H7 (cell line): ENCODE measurements at places on chromosomes 3 and 15. TPM values are rescaled to one million over a fixed set of nuclear protein-coding genes. Genes with fewer than 3 reads are reported as not detected.

The OR5K2 gene
- total RNA-seq: not detected in 2 replicates

The SAMD7 gene
- not detected in 2 replicates for total RNA-seq

The ZNF660 gene
- 2.6 and 4.2 TPM in 2 replicates for total RNA-seq

The SLCO2A1 gene
- total RNA-seq: 0.33 and 2.4 TPM in 2 replicates

The FURIN gene
- 56.5 and 68.9 TPM in 2 replicates for total RNA-seq

The LYZL4 gene
- total RNA-seq: not detected in 2 replicates

The BCHE gene
- total RNA-seq: 2.9 and 7.5 TPM in 2 replicates

DNA sequence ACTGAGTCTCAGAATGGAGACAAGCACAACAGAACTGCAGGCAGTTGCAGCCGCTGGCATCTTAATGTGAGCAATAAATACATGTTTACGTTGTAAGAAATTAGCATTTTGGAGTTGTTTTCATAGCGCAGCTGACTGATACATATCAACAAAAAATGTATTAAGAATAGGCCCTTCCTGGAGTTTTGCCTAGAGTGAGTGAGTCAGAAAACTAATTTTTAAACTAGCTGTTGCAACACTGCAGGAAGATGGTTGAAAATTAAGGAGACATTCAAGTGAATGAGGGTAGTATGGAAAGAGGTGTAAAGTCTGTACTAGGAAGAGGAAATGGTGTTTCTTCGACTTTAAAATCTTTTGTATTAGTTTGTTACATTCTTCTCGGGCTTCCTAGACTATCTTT lies 39.6 kb upstream of the TIMP4 start:
- no peak for DNase-seq

DNA sequence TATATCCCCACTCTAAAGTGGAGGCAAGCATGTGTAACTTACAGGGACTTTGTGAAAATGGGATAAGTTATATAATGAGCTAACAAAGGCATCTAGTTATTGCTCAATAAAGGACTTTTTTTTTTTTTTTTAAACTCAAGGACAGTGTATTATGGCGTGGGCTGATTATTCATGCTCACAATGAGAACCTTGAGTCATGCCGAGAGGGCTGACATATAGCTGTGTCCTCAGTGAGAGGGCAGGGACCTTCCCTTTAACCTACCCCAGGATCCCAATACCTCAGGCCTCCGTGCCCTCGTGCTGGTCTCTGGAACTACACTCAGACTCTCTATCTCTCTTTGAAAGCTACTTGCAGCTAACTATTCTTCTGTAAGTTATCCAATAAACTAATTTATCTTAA lies 319.9 kb upstream of the ICE2 start:
- DNase-seq: no peak

DNA sequence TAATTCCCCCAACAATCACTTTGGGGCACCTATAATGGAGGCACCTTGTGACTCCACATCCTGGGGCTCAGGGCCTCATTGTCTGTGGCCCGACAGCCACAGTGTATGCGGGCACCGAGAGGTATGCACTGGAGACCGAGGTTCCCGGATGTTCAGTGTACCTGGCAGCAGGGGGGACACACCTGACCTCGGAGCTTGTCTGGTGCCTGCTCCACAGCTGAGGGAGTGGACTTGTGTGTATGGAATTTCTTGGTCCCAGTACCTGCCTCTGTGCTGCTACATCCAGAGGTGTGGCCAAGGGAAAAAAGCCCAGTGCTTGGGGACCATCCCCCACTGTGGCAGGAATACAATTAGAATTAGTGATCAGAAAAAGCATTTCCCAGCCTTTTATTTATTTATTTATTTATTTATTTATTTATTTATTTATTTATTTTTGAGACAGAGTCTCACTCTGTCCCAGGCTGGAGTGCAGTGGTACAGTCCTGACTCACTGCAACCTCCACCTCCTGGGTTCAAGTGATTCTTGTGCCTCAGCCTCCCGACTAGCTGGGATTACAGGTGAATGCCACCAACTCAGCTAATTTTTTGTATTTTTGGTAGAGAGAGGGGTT lies 8.8 kb upstream of the AEN start:
- peak; percentile 28 for DNase-seq

- DNase-seq: no peak
These were observed 441.3 kb upstream of the THBS1 start for GRCh38 chr15:39139431-39140059.

DNA sequence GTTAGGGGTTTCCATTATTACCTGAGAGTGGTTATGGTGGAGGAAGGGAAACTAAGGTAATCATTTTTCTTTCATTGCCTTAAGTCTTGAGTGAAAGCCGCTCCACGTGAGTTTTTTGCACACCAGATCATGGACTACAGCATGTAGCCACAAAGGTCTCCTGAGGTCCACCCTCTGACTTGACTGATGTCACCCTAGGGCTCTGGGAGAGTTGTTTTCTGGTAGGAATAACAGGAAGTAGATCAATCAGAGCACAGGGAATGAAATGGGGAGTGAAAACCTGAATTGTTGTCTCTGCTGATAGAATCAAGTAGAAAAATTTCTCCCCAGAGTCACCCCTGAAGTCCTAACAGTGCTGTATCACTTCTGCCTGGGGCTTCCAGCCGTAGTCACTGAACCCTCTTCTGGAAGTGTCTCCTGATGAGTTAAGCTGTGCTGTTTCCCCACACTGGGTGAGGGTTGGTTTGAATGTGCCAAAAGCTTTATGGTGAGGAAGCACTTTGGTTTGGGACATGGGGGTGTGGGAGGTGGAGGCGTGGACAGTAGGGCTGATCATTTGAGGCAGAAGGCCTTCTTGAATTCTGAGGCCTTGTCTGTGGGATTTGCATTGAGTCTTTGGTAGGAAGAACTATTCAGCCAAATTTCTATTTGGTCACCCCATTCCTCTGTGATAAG lies 64.3 kb downstream of the SLCO3A1 start:
- no peak for DNase-seq

DNA sequence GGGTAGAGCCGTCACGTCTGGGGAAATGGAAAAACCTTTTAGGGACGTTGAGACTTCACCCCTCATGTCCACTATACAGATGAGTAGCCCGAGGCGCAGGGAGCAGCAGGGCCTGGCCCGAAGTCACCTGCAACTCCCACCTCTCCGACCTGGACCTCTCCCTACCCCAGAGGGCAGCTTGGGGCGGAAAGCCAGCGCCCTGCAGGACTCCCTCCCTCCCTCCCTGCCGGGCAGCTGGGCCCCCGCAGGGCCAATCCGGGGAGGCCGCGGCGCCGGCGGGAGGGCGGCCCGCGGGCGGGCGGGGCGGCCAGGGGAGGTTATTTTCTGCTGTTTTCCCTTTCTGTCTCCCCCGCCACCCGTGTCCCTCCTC lies 2.0 kb downstream of the WNT7A start:
- no peak for DNase-seq

- DNase-seq: no peak
These were observed 50.9 kb downstream of the FEM1B start for GRCh38 chr15:68328443-68328842.

- DNase-seq: no peak
These were observed 19.1 kb downstream of the FGD5 start for GRCh38 chr3:14837878-14838258.

DNA sequence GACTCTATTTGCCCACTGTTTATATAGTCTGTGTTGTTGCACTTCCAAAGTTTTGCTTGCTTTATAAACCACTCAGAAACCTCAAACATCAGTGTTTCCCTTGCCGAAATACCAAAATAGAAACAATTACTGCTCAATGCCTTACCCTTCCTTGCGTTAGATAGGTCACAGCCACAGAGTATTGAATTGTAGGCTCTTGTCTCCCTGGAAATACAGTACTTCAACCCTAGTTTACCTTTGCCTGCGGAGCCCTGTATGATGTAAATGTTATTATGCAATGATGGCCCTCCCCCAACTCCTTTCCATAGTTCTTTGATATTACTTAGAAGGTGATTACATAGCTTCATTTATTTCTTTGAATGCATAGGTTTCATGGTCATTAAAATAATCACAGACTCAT lies 44.2 kb downstream of the SOX2 start:
- no peak for DNase-seq

- no peak for DNase-seq
These were observed 19.3 kb upstream of the PIAS1 start for GRCh38 chr15:68034719-68035293.

- DNase-seq: no peak
These were observed 57.9 kb downstream of the RORA start for GRCh38 chr15:61171209-61171608.

- DNase-seq: no peak
These were observed 104.4 kb downstream of the RBMS3 start for GRCh38 chr3:29385046-29385830.

GRCh38 chr15:69282104-69282743 lies 16.5 kb upstream of the PAQR5 start:
- no peak for DNase-seq

- DNase-seq: no peak
These were observed 115.4 kb upstream of the C15orf61 start for GRCh38 chr15:67405208-67406191.

GRCh38 chr3:88025001-88025552 lies 33.7 kb downstream of the CGGBP1 start:
- no peak for DNase-seq

GRCh38 chr3:101631098-101631796 lies 45.7 kb downstream of the ZBTB11 start:
- no peak for DNase-seq
